ENCODE measurements at places on chromosomes 5 and 9.

- no peak for DNase-seq
These were observed 363.3 kb upstream of the GRIN3A start for GRCh38 chr9:102101723-102102122.

- no peak for DNase-seq
These were observed 34.6 kb downstream of the OXCT1 start for GRCh38 chr5:41835645-41836044.

- DNase-seq, result no peak
These were observed 14.0 kb downstream of the TMEM174 start for GRCh38 chr5:73186976-73187375.

- DNase-seq, result no peak
These were observed 2.8 kb downstream of the RXRA start for GRCh38 chr9:134328841-134329575.

DNA sequence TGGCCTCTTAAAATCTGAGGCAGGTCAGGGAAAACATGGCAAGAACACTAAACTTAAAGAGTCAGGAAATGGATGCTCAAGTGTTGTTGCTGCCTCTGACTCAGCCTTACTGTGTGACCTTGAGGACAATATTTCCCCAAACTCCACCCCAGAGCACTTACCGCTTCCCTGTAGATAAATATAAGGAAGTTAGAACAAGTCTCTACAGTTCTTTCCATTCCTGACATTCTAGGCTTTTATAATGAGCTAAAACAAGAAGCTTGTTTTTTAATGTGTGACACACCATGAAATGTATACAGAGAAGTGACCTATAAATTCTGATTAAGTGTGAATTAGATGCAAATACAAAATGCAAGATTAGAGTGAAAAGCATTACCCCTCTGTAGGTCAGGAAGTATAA, 129.3 kb downstream of the GRIA1 start:
- no peak for DNase-seq

DNA sequence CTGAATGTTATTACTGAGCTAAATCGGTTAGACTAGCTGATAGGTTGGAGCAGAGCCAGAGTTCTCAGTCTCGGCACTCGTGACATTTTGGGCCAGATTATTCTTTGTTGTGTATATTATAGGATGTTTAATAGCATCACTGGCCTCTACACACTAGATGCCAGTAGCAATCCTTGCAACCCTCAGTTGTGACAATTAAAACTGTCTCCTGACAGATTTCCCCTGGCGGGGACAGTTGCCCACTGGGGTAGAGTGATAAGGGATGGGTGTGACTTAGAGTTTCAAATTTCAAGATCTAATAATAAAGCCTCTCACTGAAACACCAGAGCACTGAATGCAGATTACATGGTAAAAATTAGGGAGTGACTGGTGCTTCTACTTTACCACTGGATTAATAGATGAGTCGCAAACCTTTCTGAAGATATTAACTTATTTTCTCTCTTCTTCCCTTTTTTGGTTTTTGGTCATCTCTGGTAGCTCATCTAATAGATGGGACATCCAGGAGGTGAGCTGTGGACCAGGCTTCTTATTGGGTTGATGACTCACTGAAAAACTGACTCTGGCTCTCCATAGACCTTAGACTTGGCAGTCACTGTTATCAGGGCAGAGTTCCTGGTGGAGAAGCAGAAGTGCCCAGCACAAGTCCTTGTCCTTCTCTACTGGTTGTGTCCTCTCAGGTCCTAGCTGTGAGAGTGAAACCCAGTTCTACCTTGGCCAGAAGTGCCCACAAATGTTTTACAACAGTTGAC, 150.3 kb downstream of the UNC13B start:
- no peak for DNase-seq

- DNase-seq, result no peak
These were observed 84.9 kb downstream of the ZNF608 start for GRCh38 chr5:124661317-124662141.

DNA sequence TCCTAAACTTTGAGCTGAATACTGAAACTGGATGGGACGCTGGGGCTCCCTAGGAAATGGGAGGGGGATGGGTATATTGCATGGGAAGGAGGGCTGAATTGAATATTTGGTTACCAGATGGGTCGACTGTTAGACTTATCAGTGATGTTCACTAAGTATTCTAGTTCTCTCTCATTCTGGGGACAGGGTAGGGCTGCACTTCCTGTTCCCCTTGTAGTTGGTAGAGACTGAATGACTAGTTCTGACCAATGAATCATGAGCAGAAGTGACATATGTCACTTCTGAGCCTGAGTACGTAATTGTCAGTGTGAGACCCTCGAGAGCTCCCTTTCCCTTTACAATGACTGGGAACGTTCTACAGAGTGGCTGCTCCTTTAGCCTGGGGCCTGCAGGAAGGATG, 55.5 kb upstream of the DMRT1 start:
- DNase-seq, result no peak

GRCh38 chr9:104527109-104527508, at the start of gene OR13C4:
OR13C4 (minus strand) TSS chr9:104527209; CDS start chr9:104527209, 0 bp downstream.
- no peak for DNase-seq

- DNase-seq, result no peak
These were observed 651.2 kb upstream of the CCNG1 start for GRCh38 chr5:162786234-162786633.

DNA sequence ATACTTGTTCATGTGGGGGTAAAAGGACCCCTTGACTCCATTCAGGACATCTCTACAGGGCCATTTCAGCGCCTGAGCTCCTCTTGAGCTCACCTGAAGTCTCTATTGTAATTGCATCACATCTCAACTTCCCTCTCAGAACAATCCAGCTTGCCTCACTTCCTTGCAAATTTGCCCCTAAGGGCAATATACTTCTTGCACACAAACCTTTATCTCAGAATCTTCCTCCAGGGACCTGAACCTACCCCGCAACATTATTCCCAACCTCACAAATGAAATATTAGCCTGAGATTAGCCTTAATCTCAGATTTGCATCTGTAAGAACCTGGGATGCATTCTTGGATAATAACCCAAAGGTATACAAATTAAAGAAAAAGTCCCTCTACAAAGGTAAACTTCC, 159.2 kb downstream of the DRD1 start:
- no peak for DNase-seq

- DNase-seq, result no peak
These were observed 81.2 kb downstream of the ADAMTS12 start for GRCh38 chr5:33810491-33811120.

GRCh38 chr9:79184831-79185230, 386.9 kb upstream of the TLE4 start:
- DNase-seq, result no peak

- DNase-seq, result no peak
These were observed 56.2 kb downstream of the ABHD17B start for GRCh38 chr9:71854811-71855210.

DNA sequence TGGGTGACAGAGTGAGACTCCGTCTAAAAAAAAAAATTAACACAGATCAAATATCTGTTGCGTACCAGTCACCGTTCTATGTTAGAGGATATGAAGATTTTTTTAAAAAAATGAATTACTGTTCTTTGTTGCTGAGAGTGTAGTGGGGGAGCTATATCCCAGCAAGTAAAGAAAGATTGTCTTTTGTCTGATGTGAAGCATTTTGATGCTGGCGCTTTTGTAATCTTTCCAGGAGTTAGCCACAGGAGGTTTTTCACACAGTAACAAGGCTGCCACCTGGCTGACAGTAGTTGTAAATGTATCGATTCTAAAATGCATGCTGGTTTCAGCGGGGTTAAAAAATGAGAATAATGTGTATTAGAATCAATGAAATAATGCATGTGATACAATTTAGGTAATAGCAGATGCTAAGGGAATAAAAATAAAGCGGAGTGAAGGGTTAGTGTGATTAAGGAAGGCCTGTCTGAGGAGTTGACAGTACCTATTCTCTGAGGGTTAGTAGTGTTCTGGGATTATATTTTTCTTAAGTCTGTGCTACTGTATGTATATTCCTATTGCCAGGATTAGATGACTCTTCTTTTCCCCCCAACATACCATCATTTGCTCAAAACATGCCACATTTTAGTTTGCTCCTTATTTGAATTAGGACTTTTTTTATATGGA, 3.4 kb downstream of the LMNB1 start:
- no peak for DNase-seq

DNA sequence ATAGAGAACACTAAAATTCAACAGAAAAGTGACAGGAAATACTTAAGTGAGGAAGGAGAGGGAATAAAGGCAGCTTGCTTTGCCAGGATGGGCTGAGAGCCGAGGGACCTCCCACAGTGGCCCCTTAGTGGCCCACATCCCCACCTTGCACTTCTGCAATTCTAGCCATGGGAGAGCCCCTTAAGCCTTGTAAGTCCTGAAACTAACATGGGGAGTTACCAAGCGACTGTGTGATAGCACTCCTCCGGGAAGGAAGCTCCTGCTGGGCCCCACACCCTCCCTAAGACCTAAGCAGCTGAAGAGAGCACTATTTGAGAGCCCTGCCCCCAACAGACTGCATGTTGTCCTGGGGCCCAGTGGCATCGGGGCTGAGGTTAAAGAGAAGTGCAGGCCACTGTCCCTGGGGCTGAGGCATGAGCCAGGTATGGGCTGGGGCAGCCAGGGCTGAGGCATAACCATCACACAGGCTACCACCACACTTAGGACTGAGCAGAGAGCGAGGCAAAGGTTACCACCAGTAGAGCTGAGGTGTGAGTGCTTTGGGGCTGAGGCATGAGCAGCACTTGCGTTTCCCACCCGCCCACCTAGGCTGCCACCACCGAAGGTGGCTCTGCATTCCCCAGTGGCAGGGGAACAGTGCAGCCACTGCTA, 301.8 kb upstream of the TRPC7 start:
- no peak for DNase-seq

DNA sequence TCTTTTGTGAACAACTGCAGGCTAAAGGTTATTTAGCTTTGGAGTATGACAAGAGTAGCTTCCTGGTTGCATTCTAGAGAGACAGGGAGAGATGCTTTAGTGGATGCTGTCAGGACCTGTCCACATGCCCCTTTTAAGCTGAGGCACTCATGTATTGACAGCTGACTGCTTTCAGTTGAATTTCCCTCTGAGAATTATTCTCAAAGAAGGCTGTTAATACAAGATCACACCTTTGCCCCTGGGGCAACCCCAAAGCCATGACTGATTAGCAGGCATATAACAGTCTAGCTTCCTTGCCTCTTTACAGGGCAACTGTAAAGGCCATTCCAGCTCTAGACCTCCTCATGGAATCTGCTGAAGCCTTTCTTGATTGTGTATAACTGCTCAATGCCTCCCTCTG, 117.6 kb upstream of the ATP10B start:
- DNase-seq, result no peak

GRCh38 chr9:114852050-114852594, 46.3 kb upstream of the TNFSF15 start:
- no peak for DNase-seq

GRCh38 chr5:161432798-161433197, 113.7 kb downstream of the GABRB2 start:
- DNase-seq, result no peak

GRCh38 chr9:101028346-101029314, at the start of gene PLPPR1:
PLPPR1 (plus strand) TSS chr9:101028727.
- DNase-seq, result no peak

DNA sequence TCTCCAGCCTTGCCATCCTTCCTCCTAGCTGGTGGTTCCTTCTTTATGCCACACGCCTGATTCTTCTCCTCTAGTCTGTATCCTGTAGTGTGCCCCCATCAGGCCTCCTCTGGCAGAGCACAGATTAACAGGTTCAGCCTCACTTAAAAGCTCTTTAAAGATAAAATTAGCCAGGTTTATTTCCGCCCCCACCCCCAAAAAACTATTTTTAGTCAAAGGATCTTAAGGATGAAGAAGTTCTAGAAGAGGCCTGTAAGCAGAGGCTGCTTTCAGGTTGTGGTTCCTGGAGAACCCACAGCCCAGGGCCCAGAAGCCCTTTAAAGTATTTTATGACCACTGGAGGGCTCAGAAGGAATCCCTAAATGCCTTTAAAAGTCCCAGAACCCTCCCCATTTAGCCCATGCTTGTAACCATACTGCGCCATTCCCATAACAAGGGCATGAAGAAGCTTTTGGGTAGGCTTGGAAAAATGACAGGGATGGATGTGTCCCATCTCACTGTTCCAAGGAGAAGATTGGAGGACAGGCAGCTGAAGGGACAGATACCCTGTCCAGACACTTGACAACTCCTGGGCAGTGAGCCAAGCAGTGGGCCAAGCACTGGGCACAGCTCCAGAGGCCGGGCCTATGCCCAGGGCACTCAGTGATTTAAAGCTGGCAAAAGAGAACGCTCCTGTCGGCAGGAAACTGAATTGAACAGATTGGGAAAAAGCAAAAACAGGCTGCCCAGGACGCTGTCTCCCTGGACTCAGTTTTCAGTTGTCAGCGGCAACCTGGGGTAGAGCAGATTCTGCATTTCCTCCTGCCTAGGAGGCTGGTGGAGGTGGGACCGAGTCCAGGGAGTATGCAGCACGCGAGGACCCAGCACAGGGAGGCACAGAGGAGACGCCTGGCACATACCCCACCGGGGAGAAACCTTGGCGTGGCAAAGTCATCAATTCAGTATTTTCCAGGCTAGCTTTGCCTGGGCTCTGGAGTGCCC, 106.3 kb upstream of the SSBP2 start:
- DNase-seq, result peak; percentile 28

DNA sequence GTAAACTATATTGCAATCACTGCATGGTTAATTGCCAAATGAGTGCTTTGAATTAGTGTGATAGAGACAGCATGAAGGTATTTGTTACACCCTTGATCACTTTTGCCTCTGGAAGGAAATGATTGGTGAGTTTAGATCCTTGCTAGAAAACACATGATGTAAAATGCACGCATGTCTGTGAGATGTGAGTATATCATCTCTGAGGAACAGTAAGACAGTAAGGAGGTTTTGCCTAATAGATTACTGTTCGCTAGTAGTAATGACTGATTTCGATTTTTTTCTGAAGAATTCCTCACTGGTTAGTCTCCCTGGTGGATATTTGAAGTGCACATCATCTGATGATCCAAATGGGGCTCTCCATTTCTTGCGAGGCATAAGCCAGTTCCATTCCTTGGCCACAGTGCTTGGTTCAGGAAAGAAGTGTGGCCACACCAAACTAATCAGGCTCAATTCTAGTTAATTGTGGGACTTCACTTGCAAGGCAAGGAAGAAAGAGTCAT, 156.4 kb upstream of the ADRA1B start:
- DNase-seq, result no peak

DNA sequence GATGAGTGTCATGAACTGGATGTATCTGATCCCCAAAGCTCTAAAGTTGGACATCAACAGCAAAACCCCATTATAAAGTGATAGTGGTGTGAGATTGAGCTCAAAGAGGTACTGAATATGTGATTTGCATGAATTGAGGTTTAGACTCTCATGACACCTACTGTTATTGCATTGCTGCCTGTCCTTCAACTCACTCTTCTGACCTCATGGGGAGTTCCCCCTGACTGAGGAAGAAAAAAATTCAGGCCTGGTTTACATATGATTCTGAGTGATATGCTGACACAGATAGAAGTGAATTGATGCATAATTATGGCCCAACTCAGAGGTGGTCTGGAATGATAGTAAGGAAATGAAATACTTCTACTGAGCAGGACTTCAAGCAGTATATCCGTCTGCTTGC, 76.2 kb upstream of the CHD1 start:
- DNase-seq, result no peak

Measured in omental fat pad (tissue), 4 donors.